ENCODE measurements at places on chromosomes 12 and 14. TPM values are rescaled to one million over a fixed set of nuclear protein-coding genes. Genes with fewer than 3 reads are reported as not detected.

DNA sequence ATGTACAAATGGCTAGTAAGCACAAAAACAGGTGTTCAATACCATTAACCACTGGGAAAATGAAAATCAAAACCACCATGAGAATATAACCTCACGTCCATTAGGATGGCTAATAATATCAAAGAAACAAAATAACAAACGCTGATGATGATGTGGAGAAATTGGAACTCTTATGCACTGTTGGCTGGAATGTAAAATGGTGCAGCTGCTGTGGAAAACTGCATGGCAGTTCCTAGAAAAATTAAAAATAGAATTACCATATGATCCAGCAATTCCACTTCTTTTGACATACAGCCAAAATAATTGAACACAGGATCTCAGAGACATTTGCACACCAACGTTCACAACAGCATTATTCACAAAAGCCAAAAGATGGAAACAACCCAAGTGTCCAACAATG is 51.5 kb downstream of the TMPRSS12 start:
- no peaks in the 10 kb centered on the region for H3K36me3 ChIP-seq
- no peaks in the 10 kb centered on the region for H3K27me3 ChIP-seq
- no peaks in the 10 kb centered on the region for H3K4me1 ChIP-seq
- DNase-seq = no peak

DNA sequence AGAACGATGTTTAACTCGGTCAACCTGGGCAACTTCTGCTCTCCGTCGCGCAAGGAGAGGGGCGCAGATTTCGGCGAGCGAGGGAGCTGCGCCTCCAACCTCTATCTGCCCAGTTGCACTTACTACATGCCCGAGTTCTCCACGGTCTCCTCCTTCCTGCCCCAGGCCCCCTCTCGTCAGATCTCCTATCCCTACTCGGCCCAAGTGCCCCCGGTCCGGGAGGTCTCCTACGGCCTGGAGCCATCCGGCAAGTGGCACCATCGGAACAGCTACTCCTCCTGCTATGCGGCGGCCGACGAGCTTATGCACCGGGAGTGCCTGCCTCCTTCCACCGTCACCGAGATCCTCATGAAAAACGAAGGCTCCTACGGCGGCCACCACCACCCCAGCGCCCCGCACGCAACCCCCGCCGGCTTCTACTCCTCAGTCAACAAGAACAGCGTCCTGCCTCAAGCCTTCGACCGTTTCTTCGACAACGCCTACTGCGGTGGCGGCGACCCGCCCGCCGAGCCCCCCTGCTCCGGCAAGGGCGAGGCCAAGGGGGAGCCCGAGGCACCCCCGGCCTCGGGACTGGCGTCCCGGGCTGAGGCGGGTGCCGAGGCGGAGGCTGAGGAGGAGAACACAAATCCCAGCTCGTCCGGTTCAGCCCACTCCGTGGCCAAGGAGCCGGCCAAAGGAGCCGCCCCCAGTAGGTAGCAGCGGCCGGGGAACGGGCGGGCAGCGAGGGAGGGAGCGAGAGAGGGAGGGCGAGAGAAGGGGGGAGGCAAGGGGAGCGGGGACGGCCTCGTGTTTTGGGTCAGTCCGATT is 513 bp downstream of the HOXC11 start:
- peaks cover 97% of the 10 kb centered on the region for H3K27me3 ChIP-seq
- H3K27ac ChIP-seq = no peak overlapping the region
- no peak for DNase-seq
- no peaks in the 10 kb centered on the region for H3K36me3 ChIP-seq
- no peak overlapping the region for H3K4me3 ChIP-seq

DNA sequence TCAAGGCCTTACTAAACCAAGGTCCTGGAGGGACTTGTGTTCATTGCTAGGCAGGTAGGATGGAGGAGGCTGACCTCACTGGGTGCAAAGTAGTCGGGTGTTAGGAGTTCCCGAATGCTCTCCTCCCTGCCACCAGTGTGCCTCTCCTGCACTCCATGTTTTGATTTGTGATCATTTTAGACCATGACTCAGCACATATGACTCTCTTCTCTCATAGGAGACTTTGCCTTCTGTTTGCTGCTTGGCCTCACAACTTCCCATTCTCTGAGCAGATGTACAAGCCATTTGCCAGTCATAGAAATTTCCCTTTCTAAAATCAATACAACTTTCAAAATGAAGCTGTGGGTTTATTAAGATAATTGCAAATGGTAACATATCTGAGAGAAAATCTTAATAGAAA is 46.6 kb upstream of the LRIG3 start:
- H3K4me1 ChIP-seq = no peaks in the 10 kb centered on the region
- H3K36me3 ChIP-seq = no peaks in the 10 kb centered on the region
- no peak for DNase-seq
- no peaks in the 10 kb centered on the region for H3K27me3 ChIP-seq
- H3K4me3 ChIP-seq = no peak overlapping the region

GRCh38 chr14:96095058-96095457 is 55.9 kb downstream of the C14orf132 start:
- no peaks in the 10 kb centered on the region for H3K27me3 ChIP-seq
- no peaks in the 10 kb centered on the region for H3K36me3 ChIP-seq
- no peak overlapping the region for H3K4me3 ChIP-seq

GRCh38 chr12:131796754-131797587 is 31.2 kb upstream of the MMP17 start:
- H3K27me3 ChIP-seq = no peaks in the 10 kb centered on the region
- no peak for DNase-seq
- H3K36me3 ChIP-seq = peaks cover 16% of the 10 kb centered on the region
- H3K4me3 ChIP-seq = no peak overlapping the region
- no peak overlapping the region for H3K27ac ChIP-seq

DNA sequence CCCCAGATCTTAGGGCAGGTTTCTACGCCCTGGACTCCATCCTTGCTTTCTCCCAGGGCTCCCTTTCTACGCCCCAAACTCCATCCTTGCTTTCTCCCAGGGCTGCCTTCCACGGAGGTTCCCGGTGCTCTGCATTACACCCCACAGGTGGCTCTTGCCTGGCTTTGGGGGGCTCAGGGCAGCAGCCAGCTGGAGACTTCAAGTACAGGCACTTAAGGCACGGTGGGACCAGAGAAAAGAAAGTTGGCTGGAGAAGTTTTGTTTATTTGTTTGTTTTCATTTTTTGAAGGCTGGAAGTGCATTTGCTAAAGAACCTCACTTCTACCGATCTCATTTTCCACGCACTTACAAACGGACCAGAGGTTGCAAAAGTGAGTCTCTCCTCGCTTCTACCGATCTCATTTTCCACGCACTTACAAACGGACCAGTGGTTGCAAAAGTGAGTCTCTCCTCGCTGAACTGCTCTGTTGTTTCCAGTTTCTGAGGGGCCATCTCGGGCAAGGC is 103.8 kb upstream of the MED13L start:
- no peaks in the 10 kb centered on the region for H3K36me3 ChIP-seq
- no peak overlapping the region for H3K27ac ChIP-seq
- H3K4me3 ChIP-seq = no peak overlapping the region
- no peaks in the 10 kb centered on the region for H3K4me1 ChIP-seq

DNA sequence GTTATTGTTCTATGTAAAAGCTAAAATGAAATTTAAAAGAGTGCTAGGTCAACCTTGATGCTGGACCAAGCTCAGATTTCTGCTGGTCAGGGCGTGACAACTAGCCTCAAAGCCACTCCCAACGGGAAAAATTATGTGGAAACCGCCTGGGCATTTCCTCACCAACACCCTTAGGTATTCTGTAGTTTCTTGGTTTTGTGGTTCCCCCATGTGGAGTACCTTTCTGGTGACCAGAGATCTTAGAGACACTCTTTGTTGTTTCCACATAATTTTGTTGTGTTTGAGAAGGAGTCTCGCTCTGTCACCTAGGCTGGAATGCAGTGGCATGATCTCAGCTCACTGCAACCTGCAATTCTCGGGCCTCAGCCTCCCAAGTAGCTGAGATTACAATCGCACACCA is 119.9 kb downstream of the DENND5B start:
- H3K36me3 ChIP-seq = no peaks in the 10 kb centered on the region
- no peak for DNase-seq
- H3K4me3 ChIP-seq = no peak overlapping the region
- H3K27me3 ChIP-seq = no peaks in the 10 kb centered on the region
- H3K27ac ChIP-seq = no peak overlapping the region

DNA sequence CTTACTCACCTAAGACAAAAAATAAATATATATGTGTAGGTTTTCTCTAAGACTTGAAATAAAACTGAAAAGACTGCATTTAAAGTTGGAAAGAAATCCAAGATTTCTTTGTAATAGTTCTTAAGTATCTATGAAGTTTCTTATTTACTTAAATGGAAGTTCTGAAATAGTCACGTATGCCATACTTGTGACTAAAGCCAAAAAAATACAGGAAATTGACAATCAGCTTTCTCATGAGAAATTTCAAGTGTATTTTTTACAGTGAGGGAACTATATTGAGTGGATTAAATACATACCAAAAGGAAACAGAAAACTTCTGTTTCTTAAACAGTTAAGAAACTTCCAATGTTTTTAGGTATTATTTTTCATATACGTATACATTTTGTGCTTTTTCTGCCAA is 188.1 kb downstream of the DPY19L2 start:
- no peak overlapping the region for H3K27ac ChIP-seq
- no peaks in the 10 kb centered on the region for H3K4me1 ChIP-seq
- no peaks in the 10 kb centered on the region for H3K27me3 ChIP-seq

DNA sequence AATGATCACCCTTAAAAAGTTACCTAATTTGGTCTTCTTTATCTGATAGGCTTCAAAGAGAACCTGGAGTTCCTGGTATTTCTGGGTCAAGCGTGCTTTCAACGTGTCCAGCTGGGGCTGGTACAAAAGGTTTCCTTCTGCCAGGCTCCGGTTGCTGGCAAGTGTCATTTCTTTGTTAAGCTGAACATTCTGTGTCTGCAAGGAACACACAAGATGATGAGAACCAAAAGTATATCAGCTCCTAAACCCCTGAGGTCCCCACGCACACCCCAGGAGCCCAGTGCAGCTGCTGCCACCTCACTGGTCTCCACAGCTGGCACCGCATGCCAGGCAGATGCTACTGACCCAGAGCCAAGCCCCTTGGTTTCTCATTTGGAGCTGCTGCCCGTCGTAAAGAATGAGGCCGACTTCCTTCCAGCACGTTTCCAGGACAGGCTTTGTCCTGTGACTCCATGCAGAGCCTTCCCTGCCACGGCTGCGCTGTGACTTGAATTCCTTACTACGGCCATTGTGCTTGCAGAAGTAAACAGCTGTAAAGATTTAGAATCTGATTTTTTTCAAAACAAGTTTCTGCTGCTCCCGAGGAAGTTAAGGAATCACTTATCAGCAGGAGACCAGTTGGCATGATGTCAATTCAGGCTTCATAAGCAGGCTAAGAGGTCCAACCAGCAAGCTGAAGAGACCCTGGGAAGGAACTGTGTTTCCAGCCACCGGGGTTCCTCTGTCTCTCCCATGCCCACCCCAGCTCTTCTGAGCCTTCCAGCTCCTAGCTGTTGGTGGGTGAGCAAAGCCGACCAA is 24.9 kb downstream of the VPS37B start:
- DNase-seq = no peak
- H3K4me1 ChIP-seq = peaks cover 65% of the 10 kb centered on the region
- peaks cover 28% of the 10 kb centered on the region for H3K36me3 ChIP-seq
- H3K4me3 ChIP-seq = peak overlapping the region; percentile 57
- H3K27me3 ChIP-seq = no peaks in the 10 kb centered on the region
- peak overlapping the region; percentile 19 for H3K27ac ChIP-seq

GRCh38 chr14:68953196-68953555 is 25.9 kb downstream of the ACTN1 start:
- no peak overlapping the region for H3K27ac ChIP-seq
- no peaks in the 10 kb centered on the region for H3K27me3 ChIP-seq
- no peak overlapping the region for H3K4me3 ChIP-seq
- DNase-seq = no peak
- peaks cover 82% of the 10 kb centered on the region for H3K4me1 ChIP-seq

DNA sequence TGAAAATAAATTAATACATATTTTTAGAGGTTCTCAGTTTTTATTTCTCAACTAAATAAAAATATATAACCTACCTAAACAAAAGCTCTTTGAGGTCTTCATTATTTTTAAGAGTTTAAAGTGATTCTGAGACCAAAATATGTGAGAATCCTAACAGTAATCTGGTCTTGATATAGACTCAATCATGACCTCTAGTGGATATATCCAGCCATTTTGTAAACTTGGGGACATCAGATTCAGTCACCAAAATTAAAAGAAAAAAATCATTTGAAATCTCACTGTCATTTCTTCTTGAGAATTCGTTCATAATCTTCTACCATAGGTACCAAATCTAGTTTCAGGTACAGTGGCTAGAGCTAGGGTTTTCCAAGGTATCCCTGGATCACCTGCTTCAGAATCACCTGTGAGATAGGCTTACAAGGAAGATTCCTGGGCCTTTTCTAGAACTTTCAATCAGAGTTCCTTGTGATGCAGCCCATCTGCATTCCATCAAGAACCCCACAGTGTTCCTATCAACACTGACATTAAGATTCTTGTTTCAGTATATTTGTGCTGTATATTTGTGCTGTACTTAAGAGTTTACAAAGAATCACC is 214.9 kb downstream of the ADAMTS20 start:
- no peak for DNase-seq
- no peak overlapping the region for H3K4me3 ChIP-seq
- no peaks in the 10 kb centered on the region for H3K27me3 ChIP-seq
- H3K27ac ChIP-seq = no peak overlapping the region
- no peaks in the 10 kb centered on the region for H3K4me1 ChIP-seq

- no peaks in the 10 kb centered on the region for H3K36me3 ChIP-seq
- H3K27ac ChIP-seq = no peak overlapping the region
- H3K4me1 ChIP-seq = no peaks in the 10 kb centered on the region
Observed at GRCh38 chr14:75911883-75912282, 69.9 kb downstream of the TGFB3 start.

DNA sequence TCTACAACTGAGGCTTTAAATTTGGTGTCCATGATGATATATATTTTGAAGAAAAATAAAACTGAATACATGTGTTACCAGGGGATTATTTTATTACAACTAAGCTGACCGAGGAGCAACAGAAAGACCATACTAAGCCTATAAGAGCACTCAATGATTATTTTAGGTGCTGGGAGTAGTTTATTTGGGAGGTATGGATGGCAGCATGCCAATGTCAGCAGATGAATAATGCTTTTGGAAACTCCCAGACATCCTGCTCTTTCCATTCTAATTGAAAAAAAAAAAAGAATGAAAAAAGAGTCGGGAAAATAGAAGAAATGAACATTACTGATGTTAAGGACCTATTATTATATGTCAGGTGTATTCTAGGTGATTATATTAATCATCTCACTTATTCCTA is 441.2 kb downstream of the BTG1 start:
- no peaks in the 10 kb centered on the region for H3K36me3 ChIP-seq
- no peaks in the 10 kb centered on the region for H3K27me3 ChIP-seq
- no peaks in the 10 kb centered on the region for H3K4me1 ChIP-seq
- H3K27ac ChIP-seq = no peak overlapping the region

- no peak overlapping the region for H3K4me3 ChIP-seq
- no peaks in the 10 kb centered on the region for H3K4me1 ChIP-seq
- no peaks in the 10 kb centered on the region for H3K27me3 ChIP-seq
- H3K36me3 ChIP-seq = no peaks in the 10 kb centered on the region
Observed at GRCh38 chr12:1839464-1839863, 19.1 kb downstream of the LRTM2 start.

- H3K4me1 ChIP-seq = no peaks in the 10 kb centered on the region
- no peaks in the 10 kb centered on the region for H3K27me3 ChIP-seq
- no peaks in the 10 kb centered on the region for H3K36me3 ChIP-seq
- H3K27ac ChIP-seq = no peak overlapping the region
Observed at GRCh38 chr12:119802472-119802871, 74.6 kb downstream of the CIT start.

STRAP gene
- total RNA-seq = 179 TPM

CCND2 gene
- 784 TPM for total RNA-seq

BMP4 gene
- not detected for total RNA-seq

SLC15A4 gene
- 21.7 TPM for total RNA-seq

KRT8 gene
- 0.46 TPM for total RNA-seq

LRP1-AS gene
- total RNA-seq = not detected

RAD51AP1 gene
- 28.4 TPM for total RNA-seq

SLC7A8 gene
- 1.4 TPM for total RNA-seq

MFAP5 gene
- not detected for total RNA-seq

Data from CD8-positive, alpha-beta memory T cell (primary cell).